ENCODE measurements at places on chromosomes 5 and 9. TPM values are rescaled to one million over a fixed set of nuclear protein-coding genes. Genes with fewer than 3 reads are reported as not detected.

DNA sequence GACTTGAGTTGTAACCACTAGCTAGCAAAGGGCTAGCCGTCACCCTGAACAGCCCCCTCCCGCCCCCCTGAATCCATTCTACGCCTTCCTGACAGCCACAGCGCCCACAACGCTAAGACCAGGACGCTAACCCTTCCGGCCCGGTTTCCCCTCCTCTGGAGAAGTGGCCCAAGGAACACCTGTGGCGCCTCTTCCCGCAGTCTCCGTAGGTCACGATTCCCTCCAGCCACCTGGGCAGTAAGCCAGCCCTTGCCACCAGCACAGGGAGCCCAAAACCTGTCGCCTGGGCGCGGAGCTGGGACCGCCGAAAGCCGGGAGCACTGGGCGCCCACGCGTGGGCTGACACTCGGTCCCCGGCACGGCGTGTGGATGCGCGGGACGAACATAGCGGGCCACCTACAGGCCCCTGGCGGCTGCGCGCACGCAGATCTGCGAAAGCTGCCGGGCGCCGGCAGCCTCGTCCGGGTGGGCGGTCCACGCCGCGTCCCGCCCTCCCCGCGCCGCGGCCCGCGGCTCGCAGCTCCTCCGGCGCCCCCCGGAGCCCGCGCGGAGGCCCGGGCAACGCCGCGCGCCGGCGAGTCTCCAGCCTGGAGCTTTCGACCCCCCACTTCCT, 596 bp downstream of the IRF1 start:
- no peaks in the 10 kb centered on the region for H3K36me3 ChIP-seq
- no peaks in the 10 kb centered on the region for H3K4me1 ChIP-seq
- no peak overlapping the region for H3K27ac ChIP-seq
- peak overlapping the region; percentile 55 for H3K4me3 ChIP-seq

DNA sequence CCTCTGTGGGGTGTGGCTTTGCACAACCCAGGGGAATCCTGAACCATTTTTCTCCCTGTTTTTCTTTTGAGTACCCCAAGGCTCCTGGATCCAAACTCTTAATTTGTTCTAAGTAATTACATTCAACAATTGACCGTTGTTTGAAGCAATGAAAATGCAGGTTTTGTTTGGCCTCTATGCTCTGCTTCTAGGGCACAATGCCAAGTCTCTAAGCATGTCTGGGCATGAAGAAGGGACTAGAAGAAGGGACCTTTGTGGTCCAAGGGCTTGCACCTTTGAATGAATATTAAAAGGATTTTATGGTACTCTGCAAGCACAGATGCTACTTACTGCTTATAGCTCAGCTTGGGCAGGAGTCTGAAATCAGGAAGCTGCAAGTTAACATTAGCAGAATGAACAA, 6.6 kb upstream of the ENC1 start:
- H3K4me3 ChIP-seq: no peak overlapping the region
- H3K27ac ChIP-seq: no peak overlapping the region
- H3K36me3 ChIP-seq: no peaks in the 10 kb centered on the region
- H3K4me1 ChIP-seq: peaks cover 22% of the 10 kb centered on the region
- no peak for DNase-seq
- H3K27me3 ChIP-seq: no peaks in the 10 kb centered on the region

DNA sequence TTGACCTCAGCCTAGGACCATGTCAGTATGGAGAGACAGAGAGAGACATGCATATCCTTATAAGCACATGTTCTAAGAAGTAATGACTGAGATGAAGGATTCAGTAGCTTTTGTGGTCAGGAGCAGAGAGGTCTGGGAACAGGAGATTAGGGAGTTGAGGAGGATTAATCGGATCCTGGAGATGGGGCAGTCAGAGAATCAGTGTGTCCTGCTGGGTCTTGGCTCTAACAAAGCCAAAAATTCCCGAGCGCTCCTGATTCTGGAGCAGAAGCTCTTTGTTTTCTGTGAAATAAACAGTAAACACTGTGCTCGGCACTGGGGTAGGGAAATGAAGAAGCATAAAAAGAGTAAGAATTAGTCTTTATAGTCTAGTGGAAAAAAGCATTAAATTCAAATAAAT, 520.0 kb upstream of the CLINT1 start:
- peak; percentile 62 for DNase-seq
- H3K36me3 ChIP-seq: no peaks in the 10 kb centered on the region
- peaks cover 20% of the 10 kb centered on the region for H3K4me1 ChIP-seq
- no peak overlapping the region for H3K4me3 ChIP-seq
- H3K27ac ChIP-seq: peak overlapping the region; percentile 63
- H3K27me3 ChIP-seq: no peaks in the 10 kb centered on the region

DNA sequence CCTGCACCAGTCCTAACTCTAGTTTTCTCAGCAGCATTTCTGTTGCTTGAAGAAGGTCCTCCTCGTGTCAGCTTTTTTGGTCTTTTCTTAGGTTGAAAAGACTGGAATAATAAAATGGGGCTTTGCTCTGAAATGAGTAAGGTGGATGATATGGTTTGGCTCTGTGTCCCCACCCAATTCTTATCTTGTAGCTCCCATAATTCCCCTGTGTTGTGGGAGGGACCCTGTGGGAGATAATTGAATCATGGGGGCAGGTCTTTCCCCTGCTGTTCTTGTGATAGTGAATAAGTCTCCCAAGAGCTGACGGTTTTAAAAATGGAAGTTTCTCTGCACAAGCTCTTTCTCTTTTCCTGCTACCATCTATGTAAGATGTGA, 53.6 kb downstream of the LIX1 start:
- no peak overlapping the region for H3K27ac ChIP-seq
- no peaks in the 10 kb centered on the region for H3K36me3 ChIP-seq
- no peak overlapping the region for H3K4me3 ChIP-seq
- no peaks in the 10 kb centered on the region for H3K4me1 ChIP-seq

GRCh38 chr9:5982317-5982716, 33.1 kb downstream of the RANBP6 start:
- no peak for DNase-seq
- no peaks in the 10 kb centered on the region for H3K36me3 ChIP-seq
- H3K27ac ChIP-seq: no peak overlapping the region
- no peaks in the 10 kb centered on the region for H3K4me1 ChIP-seq
- H3K27me3 ChIP-seq: no peaks in the 10 kb centered on the region

GRCh38 chr5:89968958-89969381, 440.6 kb downstream of the CETN3 start:
- no peaks in the 10 kb centered on the region for H3K36me3 ChIP-seq
- no peaks in the 10 kb centered on the region for H3K27me3 ChIP-seq
- no peak overlapping the region for H3K4me3 ChIP-seq

DNA sequence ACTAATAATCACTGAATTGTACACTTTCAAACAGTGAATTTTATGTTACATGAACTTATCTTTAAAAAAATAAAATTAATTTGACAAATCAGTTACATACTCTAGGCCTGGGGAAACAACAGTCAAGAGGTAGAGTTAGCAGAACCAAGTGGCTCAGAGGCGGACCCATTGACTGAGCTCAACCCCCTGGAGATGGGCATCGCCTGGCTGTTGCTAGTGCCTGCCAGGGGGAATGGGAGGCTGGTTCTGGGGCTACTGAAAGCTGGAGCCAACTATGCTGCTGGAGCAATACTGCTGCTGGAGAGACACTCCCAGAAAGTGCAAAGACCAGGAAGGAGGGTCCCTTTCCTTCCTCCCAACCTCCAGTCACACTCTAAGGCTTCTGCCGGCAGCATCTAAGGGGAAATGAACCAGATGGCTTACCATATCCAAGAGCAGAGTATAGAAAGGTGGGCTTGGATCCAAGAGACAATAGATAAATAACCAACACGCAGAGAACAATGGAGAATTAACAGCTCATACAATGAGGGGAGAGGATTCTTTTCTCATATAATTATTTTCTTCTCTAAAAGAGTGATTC, 40.3 kb upstream of the ANKRD55 start:
- H3K4me3 ChIP-seq: no peak overlapping the region
- peaks cover 4% of the 10 kb centered on the region for H3K4me1 ChIP-seq
- H3K27ac ChIP-seq: no peak overlapping the region
- no peaks in the 10 kb centered on the region for H3K36me3 ChIP-seq
- no peaks in the 10 kb centered on the region for H3K27me3 ChIP-seq

DNA sequence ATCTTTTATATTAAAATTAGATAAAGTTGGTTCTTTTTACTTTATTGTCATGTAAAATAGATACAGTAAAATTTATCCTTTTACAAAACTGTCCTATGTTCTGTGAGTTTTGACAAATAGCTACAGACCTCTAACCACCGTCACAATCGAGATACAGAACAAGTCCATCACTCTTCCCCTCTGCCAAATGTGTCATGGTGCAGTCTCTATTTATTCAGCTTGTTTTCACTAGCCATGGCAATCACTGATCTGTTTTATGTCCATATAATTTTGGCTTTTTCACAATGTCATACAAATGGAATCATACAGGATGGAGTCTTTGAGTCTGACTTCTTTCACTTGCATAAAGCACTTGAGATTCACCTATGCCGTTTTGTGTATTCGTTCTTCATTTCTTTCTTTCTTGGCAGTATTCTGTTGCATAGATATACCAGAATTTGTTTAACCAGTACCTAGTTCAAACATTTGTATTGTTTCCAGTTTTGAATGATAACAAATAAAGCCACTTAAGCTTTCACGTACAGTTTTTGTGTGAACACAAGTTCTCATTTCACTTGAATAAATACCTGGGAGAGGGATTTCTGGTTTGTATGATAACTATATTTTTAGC, 273.2 kb upstream of the MPDZ start:
- DNase-seq: no peak
- no peak overlapping the region for H3K27ac ChIP-seq

- no peaks in the 10 kb centered on the region for H3K27me3 ChIP-seq
- H3K4me1 ChIP-seq: peaks cover 6% of the 10 kb centered on the region
- no peak for DNase-seq
- H3K4me3 ChIP-seq: no peak overlapping the region
Observed at GRCh38 chr5:129617206-129617605, 130.7 kb upstream of the MINAR2 start.

- H3K4me3 ChIP-seq: no peak overlapping the region
- DNase-seq: peak; percentile 6
- peaks cover 69% of the 10 kb centered on the region for H3K27me3 ChIP-seq
- no peak overlapping the region for H3K27ac ChIP-seq
Observed at GRCh38 chr5:143401227-143402016, 2.1 kb downstream of the NR3C1 start.

- H3K36me3 ChIP-seq: no peaks in the 10 kb centered on the region
- no peaks in the 10 kb centered on the region for H3K27me3 ChIP-seq
- H3K27ac ChIP-seq: no peak overlapping the region
- no peak overlapping the region for H3K4me3 ChIP-seq
Observed at GRCh38 chr9:3569529-3569928, 43.7 kb upstream of the RFX3 start.

ALDOB gene
- not detected for total RNA-seq

SMIM33 gene
- total RNA-seq: not detected

CARTPT gene
- not detected for total RNA-seq

CDC37L1 gene
- 32.1 TPM for total RNA-seq

F2RL2 gene
- 3.6 TPM for total RNA-seq

Data from neural progenitor cell (in vitro differentiated cells).